ENCODE measurements at places on chromosomes 11 and 22.

DNA sequence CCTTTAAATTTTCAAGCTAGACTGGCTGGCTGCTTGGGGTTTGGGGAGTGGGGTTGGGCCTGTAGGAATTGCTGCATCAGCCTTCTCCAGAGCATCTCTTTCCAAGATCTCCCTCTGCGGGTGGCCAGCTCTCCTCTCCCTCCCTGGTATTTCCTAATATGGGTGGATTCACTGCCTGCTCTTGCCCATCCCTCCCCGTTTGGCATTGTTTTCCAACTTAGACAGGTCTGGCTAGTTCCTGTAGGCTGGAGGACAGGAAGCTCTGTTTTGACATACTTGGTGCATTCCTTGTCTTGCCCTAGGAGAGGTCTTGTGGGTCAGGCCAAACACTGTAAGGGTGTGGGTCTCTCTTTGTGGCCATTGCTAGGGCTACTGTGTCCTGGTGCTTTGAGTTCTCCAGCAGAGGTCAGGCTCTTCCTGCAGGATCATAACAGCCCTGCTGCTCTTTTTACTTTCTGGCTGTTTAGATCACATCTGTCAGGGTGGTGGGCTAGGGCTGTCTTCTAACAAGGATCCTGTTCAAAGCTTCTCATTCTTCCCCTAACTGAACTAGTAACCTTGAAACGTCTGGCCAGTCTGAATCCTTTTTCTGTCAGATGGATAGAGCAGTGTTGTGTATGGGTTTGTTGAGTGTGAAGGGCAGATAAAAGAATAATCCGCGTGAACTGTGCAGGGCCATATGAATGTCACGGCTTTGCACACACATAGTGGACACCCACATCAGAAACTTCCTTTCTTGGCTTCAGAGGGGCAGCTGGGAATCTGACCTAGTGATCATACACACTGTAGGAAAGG lies 18.3 kb upstream of the MICALL1 start:
- DNase-seq, result peak; percentile 87

DNA sequence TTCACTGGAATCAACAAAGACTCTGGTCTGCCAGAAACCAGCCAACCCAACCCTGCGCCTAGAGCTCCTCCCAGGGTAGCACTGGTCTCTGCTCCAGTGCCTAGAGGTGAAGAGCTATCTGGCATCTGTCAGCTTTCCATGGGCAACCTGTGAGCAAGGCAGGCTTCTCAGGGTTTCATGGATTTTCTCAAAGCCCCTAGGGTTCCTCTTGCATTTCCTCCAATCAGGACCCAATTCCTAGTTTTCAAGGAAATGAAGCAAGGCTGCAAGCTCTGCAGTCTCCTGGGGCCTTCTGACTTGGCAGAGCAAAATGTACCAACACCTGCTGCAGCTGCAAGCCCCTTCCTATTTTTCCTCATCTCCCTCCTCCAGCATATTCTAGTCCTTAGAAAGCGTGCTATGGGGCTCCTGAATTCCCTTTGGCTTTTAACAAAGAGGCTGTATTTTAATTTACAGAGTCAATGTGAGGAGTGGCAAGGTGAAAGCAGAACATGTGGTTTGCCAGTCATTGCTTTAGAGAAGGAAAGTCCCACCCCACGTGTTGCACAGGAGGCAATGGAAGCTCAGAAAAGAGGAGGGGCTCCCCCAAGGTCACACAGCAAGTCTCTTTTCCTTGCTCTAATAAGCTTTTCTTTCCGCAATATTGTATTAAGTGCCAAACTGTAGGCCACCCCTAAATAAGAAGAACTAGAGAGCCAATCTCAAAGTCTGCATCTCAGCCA lies 33.0 kb upstream of the RIC3 start:
- no peak for DNase-seq

- DNase-seq, result no peak
Measured at GRCh38 chr11:126602993-126603392, 247.5 kb downstream of the ST3GAL4 start.

DNA sequence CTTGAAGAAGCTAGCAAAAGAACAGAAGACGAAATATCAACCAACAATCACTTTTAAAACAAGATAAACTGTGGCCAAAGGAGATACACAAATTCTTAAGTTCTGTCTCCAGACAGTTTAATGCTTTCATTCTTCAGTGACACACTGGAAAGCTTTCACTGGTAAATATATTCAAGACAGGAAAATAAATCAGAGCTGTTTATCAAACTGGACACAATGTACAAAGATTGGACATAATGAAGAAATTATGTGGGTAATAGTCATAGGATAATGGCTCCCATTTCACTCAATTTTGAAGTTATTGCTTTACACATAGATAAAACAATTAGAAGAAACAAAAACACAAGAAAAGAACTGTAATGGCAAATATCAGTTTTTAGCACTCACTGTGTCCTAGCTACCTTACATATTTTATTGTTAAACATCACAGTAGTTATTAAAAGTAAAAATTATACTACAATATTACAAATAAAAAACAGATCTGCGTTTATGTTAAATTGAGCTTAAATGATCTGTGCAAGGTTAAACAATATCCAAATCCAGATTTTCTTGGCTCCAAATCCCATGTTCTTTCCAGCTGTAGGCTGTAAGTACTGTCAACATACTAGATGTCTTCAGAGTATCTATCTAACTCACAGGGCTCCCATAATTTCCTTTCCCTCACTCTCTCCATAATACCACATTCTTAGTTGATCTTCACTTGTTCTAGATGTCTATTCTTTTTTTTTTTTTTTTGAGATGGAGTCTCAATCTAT lies 38.6 kb upstream of the NOX4 start:
- DNase-seq, result no peak

GRCh38 chr11:34948696-34949095 lies 32.3 kb downstream of the PDHX start:
- DNase-seq, result no peak

- no peak for DNase-seq
Measured at GRCh38 chr22:40128989-40129388, 48.7 kb upstream of the TNRC6B start.

DNA sequence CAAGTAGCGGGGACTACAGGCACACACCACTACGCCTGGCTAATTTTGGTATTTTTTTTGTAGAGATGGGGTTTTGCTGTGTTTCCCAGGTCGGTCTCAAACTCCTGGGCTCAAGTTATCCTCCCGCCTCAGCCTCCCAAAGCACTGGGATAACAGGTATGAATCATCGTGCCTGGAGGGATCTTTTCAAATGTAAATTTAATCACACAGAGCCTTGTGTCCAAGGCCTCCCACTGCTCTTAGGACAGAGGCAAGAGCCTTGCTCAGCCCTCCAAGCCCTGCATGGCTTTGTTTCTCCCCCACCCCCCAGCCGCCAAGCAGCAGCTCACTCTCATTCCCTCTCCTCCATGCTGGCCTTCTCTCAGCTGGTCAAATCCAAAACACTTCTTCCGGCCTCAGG lies 75.3 kb upstream of the CREB3L1 start:
- no peak for DNase-seq

DNA sequence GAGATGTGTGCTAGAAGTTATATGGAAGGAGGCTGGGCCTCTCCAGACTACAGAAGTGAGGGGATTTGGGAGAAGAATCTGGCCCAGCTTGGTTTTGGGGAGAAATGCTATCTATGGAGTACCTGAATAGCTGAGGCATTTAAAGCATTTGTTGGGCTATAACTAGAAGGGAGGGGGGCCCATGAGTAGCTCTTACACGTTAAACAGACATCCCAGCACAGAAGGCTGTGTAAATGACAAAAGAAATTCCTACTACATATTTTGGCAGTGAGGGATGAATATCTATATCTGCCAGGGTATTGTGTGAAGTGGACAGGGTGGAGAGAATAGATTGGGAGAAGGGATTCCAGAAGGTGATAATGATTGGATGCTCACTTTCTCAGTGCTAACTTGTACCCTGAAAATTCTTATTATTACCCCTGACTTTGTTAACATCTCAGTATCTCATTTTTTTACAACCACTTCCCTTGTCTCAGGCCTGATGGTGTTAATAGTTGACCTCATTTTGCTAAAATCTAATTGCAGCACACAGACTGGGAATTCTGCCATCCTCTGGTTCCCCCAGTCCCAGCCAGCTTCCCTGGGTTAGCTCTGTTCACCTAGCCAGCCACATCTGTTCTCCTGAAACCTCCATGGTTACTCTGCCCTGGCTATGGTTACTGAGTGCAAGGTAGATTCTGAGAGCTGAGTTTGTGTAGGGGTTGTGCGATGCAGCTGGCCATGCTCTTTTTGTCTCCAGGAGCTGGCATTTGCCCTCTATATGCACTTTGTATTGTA lies 28.8 kb upstream of the RRM1 start:
- no peak for DNase-seq

GRCh38 chr11:95922536-95923438 lies 1.1 kb downstream of the MTMR2 start:
- peak; percentile 43 for DNase-seq

- no peak for DNase-seq
Measured at GRCh38 chr22:32043391-32043790, 330 bp downstream of the SLC5A1 start.

- DNase-seq, result peak; percentile 9
Measured at GRCh38 chr11:5684036-5684645, 733 bp downstream of the TRIM5 start.

GRCh38 chr11:73295241-73295995 lies 12.7 kb upstream of the ARHGEF17 start:
- peak; percentile 60 for DNase-seq

- DNase-seq, result peak; percentile 87
Measured at GRCh38 chr11:35549787-35550186, 24.4 kb upstream of the PAMR1 start.

- no peak for DNase-seq
Measured at GRCh38 chr11:87369888-87370287, 332.2 kb downstream of the TMEM135 start.

DNA sequence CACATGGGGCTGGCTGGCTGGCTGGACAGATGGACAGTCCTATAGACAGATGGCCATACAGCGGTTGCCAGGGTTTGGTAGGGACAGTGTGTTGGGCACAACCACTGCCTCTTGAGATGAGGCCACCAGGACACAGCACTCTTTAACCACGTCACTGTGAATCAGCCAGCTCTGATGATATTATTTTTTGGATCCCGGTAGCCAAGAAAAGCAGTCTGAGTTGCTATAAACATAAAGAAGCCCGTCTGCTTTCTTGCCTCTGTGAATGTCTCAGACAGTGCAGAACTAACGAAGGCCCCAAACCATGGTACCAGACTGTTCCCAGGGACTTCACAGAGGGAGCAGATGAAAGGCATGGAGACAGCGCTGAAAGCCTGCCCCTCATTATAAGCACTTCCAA lies 115.9 kb upstream of the CSNK2A3 start:
- DNase-seq, result peak; percentile 45

DNA sequence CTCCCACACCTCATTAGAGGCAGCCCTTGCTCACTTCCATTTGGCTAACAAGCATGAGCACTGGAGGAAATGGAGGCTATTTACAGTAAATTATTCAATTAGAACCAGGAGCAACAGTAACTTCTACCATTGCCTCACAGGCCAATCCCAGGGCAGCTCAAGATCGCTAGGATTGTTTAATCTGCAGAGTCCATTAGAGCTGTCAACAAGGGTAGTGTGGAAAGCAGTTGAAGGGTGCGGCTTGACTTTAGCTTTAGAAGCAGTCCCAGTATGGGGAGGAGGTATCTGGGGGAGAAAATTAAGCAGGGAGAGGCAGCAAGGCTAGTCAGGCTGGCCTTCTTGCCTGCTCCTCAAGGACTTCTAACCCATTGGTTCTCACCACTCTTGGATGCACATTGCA lies 38.3 kb upstream of the CYP2R1 start:
- DNase-seq, result no peak

GRCh38 chr11:33207408-33207985 lies 46.2 kb upstream of the CSTF3 start:
- DNase-seq, result peak; percentile 46

DNA sequence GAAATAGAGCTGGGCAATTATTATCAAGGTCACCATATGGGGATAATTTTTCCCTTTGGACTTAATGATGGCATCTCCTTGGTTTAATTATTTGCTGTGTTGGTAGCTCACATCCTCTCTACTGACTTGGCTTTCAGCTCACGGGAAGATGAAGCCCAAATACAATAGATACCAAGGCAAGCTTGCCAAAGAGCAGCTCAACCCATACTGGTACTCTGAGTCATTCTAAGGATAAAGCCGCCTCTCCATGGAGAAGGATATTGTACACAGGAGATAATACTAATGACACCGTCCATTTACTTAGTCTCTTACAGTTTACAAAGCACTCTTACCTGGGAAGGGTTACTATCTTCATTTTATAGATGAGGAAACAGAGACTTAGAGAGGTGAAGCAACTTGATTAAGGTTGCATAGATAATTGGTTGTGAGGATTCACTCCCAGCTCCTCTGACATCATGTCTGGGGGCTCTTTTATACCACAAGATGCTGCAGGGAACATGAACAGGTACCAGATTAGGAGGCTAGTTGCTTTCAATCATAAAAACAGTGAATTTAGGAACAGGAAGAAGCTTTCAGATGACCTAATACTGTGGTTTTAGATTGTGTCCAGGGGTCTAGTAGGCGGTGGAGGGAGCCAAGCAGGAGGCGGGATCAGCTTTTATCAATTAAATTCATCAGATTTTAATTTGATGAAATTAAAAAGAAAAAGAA lies 48.3 kb upstream of the PICALM start:
- DNase-seq, result no peak

GRCh38 chr11:31509051-31509428 lies 382 bp downstream of the IMMP1L start:
- DNase-seq, result no peak

- no peak for DNase-seq
Measured at GRCh38 chr22:22087854-22088657, 105.5 kb upstream of the TOP3B start.

GRCh38 chr11:68302670-68303069 lies 9.7 kb upstream of the LRP5 start:
- DNase-seq, result no peak

- peak; percentile 28 for DNase-seq
Measured at GRCh38 chr11:80103142-80103859, 662.5 kb upstream of the TENM4 start.

DNA sequence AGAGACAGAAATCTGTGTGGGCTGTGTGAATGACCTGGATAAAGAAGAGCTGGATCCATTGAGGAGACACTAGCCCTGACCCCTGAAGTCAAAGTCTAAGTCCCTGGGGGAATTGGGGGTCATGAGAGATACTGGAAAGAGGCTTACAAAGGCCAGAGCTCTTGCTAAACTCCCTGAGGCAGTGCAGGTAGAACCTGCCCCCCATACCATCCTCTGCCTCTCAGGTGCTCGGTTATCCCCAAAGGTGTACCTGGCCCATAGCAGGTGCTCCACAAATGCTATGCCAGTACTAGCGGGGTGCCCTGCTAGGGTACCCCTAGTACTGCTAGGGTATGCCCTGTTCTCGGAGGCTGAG lies 19.1 kb upstream of the SCARF2 start:
- DNase-seq, result no peak

DNA sequence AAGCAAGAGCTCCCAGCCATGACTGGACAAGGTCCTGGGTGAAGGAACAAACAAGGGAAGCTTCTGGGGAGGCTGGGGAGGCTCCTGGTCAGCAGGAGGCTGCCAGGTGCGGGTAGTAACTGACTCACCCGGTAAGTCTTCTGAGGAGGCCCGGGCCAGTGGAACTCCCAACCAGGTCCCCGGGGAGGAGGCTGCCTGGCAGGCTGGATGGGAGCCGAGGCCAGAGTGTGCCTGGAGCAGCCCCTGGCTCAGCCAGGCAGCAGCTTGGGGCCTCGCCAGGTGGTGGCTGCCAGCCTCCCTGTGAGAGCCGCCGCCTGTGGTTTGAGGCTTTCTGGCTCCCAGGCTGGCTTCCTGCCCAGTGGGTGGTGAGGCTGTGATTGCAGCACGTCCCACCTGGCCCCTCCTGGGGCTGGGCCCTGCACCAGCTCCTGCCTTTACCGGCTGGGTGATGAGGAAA lies 46.2 kb downstream of the IGF2 start:
- DNase-seq, result no peak

GRCh38 chr11:46901156-46901555 lies 17.2 kb downstream of the LRP4 start:
- DNase-seq, result no peak
